Pons (tissue), 1 donor: ENCODE measurements at places on chromosomes 4 and X.

GRCh38 chr4:149823769-149824221, 8.2 kb upstream of the IQCM start:
- peak; percentile 14 for DNase-seq

DNA sequence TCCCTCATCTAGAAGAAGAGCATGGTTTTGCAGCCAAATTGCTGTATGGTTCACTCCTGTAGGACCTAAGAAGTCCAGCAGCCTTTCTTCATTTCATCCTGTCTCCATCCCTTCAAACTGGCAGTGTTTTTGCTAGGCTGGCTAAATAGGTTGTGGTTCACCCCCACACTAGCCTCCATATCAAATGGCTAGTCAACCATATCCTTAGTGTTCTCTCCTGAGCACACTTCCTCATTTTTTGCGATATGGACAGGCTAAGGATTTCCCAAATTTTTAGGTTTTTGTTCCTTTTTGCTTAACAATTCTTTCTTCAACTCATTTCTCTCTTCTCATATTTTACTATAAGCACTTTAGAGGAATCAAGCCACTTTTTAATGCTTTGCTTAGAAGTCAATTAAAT, 98.8 kb upstream of the NOCT start:
- DNase-seq = no peak

GRCh38 chrX:46803140-46803539, 33.7 kb upstream of the RP2 start:
- DNase-seq = no peak

GRCh38 chr4:76545226-76545884, 110.3 kb downstream of the SHROOM3 start:
- DNase-seq = no peak

DNA sequence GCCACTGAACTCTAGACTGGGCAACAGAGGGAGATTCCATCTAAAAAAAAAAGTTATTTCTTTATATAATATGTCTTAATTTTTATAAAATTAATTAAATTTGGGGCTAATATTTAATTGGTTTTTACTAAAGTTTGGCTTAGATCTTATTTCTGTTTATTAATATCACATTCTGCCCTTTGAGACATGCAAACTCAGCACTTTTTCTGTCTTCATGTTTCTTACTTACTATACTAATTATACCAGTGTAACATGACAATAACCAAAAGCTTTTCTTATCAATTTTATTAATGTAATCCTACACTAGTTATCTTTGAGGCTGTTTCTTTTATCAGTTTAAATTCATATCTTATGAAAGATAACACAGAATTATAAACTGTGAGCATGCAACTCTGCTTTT, 475.9 kb upstream of the GRID2 start:
- no peak for DNase-seq

DNA sequence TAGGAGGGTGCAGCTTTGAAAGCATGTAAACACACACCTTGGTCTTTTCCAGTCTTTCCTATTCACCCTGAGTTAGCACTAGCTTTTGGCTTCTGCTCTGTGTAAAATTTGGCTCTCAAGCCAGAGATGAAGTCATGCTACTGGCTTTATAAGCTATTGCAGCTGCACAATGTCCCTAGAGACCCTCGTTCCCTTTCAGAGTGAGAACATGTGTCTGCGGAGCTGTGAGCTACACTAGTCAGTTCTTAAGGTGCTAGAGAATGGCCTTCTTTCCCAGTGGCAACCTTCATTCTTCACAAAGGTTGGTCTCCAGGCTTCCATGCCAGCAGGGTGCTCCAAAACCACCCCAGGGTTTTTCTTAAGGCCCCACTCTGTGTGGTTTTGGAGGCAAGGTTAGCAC, 199.1 kb downstream of the SPATA18 start:
- DNase-seq = no peak
